Daoy (cell line): ENCODE measurements at places on chromosomes 3 and 15.

DNA sequence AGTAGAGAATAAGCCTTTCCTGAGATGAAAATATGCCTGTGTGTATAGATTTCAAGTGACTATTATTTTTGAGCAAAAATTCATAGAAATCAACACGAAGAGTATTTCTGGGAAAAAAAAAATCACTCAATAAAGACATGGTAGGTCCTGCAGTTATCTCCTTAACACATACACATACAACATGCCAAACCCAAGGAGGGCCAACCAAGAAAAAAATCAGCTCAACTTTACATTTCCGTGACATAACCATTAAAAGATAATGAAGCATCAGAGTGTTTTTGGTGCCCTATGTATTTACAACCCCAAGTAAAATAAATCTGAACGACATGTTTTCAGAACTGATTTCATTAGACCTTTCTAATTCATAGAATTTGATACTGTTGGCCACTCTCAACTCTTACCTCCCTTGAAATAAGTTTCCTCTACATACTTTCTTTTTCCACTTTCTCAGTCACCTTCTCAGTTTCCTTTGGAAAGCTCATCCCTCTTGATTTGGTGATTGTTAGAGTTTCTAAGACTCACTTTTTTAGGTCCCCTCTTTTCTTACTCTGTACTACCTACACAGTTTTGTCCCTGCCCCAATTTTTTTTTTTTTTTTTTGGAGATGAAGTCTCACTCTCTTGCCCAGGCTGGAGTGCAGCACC is 162.3 kb downstream of the TBL1XR1 start:
- DNase-seq = no peak

DNA sequence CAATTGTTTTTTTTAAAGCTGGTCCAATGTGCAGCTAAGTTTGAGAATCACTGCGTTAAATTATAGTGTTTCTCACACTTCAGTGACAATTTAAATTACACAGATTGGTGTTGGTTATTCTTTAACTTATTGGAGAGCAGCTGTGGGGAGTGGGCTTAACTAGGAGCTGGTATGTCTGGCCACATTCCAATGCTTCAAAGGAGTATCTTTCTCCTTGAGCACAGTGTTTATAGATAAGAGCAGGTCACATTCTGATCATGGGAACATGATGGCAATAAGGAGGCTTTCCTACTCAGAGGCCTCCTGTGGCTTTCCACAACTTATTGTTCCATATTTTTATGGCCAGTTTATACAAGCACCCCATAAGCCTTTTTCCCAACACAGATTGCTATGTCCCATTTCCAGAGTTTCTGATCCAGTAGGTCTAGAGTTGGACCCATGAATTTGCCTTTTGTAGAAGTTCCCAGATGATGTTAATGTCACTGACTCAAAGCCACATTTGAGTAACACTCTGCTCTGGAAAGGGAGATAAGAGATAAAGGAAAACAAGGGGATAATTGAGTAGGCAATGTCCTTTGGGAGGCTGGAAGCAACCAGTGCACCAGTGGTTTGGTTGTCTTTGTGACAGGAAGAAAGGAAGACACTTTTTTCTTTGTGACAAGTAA is 33.0 kb upstream of the PLSCR4 start:
- no peak for DNase-seq

DNA sequence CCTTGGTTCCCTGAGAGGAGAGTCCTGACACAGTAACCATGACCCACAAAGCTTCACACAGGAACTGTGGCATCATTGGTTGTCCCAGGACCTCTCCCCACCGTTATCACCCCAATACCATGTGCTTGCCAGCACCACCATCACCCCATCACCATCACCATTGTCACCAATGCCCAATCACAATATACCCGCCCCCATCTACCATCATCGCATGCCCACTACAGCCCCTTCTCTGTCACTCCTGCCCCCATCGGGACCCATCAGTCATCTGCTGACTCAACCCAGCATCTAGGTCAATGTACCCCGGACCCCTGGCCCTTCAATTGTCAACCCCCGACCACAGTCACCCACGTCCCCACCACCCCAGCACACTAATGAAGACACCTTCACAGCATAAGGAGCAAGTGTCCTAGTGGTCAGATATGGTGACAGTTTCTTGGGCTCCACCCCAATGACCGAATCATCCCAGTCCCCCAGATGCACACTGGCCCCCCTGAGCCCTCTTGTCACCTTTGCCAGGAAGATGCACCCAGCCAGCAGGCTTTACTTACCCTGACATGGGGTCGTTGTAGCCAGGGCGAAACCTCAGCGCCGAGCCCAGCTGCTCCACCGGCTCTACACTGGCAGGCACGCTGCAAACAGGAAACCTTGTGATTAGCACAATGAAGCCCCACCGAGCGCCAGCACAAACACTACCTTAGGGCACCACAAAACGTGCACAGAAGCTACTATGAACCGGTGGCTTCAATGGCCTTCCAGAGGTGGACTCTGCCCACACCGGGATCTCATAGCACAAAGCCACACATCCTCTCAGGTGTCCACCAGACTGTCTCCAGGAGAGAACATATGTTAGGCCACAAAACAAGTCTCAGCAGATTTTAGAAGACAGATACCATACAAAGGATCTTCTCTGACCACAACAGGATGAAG is 25.1 kb downstream of the SHISA5 start:
- DNase-seq = no peak

DNA sequence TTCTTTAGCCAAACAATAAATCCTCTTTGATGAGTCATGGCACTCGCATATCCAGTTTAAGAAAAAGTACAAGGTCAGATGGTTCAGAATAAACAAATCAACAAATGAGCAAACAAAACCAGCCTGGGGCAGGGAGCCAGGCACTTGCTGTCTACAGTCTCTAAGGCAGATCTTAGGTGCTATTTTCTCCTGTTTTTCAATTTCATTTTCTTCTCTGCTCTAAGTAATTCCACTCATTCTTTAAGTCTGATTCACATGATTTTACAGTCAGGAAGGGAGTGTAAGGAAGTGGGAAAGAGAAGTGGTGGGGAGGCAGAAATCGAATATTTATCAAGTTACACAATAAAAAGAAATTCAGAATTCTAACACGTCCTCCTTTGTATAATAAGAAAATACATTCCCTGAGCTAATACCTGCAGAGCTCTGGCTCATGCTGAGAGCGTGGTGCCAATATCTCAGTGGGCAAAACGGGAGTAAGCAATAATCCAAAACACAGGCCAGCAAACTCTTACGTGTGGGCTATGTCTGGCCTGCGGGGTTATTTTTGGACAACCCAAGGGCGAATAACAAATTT is 298.6 kb downstream of the ADAMTS17 start:
- peak; percentile 65 for DNase-seq

DNA sequence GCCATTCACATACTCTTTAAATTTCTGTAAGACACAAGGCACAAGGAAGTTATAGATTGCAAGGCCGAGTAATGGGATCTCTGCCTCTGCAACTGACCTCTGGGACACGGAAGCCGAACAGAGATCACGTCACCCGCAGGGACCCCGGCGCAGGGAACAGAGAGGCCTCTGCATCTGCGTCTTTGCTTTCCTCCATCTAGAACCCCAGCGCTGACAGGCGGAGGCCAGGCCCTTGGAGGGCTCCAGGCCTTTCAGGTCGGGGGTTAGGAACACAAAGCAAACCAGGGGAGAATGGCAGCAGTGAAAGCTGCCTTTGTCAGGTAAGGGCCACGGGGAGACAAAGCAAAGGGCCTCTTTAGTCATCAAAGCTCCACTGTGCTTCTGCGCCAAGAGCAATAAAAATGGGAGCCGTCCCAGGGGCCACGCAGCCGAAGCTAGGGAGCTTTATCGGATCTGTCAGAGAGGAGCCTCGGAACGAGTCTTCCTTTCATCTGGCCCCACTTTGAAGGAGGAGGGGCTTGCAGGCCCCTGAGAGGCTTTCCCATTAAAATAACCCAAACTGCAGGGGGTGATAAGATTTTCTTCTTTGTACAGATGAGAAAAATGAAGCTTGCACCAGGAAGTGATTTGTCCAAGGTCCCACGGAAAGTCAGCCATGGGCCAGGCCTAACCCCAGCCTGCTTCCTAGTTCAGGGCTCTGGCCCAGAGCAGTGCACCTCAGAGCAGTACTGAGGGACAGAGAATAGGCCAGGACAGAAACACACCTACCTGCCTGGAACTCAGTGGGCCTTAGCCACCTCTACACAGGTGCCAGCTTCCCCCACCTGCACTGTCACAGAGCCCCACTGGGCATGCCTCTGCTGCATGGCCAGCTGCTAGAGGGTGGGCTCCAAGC is 84.4 kb upstream of the RAD18 start:
- DNase-seq = no peak

GRCh38 chr3:49785565-49786356 is 581 bp downstream of the IP6K1 start:
- peak; percentile 21 for DNase-seq

DNA sequence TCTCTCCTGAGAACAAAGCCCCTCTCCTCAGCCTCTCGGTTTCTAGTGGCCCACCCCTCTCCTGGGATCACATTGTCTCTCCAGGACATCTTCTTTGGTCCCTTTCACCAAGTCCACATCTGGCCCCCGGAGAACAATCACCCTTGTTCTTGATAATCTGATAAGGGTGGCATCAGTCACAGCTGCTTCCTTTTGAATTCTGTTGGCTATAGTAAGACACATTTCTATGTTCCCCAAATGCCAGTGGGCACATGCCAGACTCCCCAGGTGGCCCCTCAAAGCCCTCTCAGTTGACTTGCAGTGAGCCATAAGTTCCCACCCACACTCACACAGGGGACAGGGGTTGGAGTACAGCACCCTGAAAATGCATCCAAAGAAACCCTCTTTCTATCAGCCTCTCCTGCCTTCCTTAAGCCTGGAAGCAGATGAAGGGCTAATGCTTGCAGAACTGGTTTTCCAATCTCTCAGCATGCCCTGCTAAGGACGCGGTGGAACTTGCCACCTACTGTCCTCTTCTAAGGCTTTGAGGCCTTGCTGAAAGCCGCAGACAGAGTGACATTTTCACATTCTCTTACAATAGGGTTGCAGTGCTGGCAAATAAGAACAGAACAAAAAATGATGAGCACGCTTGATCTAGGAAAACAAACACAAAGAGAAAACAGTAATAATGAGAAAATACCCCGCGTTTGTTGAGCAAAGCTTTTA is 101.3 kb upstream of the SLCO3A1 start:
- no peak for DNase-seq

GRCh38 chr15:68113751-68114150 is 59.6 kb downstream of the PIAS1 start:
- no peak for DNase-seq

DNA sequence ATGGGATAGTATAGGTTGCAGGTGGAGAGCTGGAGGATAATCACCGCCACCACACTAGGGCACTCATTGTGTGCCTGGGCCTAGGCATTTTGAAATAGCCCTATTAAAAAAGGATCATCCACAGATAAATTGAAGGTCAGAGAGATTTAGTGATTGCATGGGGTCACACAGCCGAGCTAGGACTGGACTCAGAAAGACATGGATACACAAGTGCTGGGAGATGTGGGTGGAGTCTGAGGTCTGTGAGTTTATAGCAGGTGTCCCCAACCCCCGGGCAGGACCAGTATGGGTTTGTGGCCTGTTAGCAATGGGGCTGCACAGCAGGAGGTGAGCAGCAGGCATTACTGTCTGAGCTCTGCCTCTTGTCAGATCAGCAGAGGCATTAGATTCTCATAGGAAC is 5.3 kb upstream of the ANKDD1A start:
- DNase-seq = no peak

- DNase-seq = peak; percentile 82
These were observed at the start of the genes RPL4 and ZWILCH for GRCh38 chr15:66504563-66505429. TSS of gene RPL4 (minus strand) at chr15:66504855. CDS start at chr15:66504790, 65 bp downstream. TSS of gene ZWILCH (plus strand) at chr15:66505326. CDS start at chr15:66505339, 13 bp downstream.

DNA sequence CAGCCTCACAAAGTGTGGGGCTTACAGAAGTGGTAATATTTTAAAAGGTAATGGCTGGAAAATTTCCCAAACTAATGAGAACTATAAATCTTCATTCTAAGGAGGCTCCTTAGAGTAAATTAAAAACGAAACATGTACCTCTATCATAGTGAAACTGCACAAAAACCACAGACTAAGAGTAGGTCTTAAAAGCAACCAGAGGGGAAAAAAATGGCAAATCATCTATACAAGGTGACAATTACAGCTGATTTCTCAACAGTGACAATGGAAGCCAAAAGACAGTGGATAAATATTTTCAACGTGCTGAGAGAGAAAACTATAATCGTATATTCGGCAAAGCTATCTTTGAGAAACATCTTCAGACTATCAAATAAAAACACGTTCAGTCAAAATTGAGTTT is 20.6 kb downstream of the HEG1 start:
- DNase-seq = no peak

- DNase-seq = no peak
These were observed 507.0 kb downstream of the TBL1XR1 start for GRCh38 chr3:176690083-176690869.

- DNase-seq = no peak
These were observed 48.4 kb upstream of the CCK start for GRCh38 chr3:42314411-42314810.

GRCh38 chr15:55696221-55696620 is 46.7 kb downstream of the PRTG start:
- DNase-seq = no peak

- DNase-seq = no peak
These were observed 384.2 kb downstream of the CGGBP1 start for GRCh38 chr3:87674397-87675161.

DNA sequence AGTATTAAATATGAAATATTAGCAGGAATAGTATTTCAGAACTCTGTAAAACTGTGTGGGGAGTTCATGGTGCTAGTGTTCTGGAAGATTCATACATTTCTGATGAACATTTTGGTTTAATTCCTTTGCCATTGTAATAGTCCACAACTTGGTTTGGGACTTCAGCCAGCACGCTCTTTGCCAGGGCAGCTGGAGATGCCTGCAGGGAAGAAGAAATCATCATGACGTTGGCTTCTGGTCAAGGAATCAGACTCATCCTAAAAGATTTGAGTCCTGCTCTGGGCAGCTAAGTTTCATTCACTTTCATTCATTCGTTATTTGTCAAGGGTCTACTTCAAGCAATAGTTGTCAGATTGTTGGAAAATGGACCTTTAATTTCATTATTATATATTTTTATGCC is 32.4 kb upstream of the MRPL3 start:
- peak; percentile 48 for DNase-seq

GRCh38 chr15:76347482-76348055 is 11.0 kb downstream of the ISL2 start:
- DNase-seq = no peak

DNA sequence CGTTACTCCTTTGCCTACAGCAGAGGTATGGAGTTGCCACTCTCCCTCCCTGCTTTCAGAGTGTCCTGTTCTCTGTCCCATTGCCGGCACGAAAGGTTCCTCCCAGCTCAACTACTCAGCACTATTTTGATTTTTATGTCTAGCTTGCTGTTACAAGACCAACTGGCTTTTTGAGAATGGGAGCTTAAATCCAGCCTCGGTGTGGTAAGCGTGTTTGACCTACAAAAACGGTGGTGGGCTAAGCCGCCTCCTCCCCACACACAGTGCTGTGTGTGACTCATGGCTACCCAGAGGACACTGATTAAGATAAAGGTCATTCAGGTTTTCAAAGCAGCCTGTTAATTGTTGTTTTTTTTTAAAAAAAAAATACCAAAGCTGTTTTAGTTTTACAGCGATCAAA is 64.5 kb downstream of the LRTM1 start:
- DNase-seq = peak; percentile 55

- peak; percentile 39 for DNase-seq
These were observed 64.4 kb downstream of the ABI3BP start for GRCh38 chr3:100928638-100929428.
